ENCODE measurements at places on chromosomes 4 and X.
A peak's percentile ranks its signal among the peaks of the same experiment; 100 is the strongest.

DNA sequence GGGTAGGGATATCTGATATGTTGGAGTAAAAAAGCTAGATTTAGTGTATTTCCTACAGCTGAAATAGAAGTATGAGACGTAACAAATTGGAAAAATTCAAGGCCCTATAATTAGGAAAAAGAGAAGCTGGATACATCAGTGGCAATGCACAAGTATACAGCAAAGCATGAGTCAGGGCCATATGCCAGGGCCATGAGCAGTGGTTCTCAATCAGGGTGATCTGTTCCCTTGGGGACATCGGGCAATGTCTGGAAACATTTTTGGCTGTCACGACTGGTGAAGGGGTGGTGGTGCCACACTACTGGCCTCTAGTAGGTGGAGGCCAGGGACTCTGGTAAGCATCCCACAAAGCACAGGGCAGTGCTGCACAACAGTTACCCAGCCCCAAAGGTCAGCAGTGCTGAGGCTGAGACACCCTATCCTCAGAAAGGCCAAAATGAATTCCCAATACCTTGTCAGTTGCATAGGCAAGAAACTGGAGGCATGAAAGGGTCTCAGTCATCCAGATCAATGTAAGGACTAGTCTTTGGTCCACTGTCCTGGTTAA lies 36.8 kb upstream of the NAP1L5 start:
- DNase-seq, result no peak

DNA sequence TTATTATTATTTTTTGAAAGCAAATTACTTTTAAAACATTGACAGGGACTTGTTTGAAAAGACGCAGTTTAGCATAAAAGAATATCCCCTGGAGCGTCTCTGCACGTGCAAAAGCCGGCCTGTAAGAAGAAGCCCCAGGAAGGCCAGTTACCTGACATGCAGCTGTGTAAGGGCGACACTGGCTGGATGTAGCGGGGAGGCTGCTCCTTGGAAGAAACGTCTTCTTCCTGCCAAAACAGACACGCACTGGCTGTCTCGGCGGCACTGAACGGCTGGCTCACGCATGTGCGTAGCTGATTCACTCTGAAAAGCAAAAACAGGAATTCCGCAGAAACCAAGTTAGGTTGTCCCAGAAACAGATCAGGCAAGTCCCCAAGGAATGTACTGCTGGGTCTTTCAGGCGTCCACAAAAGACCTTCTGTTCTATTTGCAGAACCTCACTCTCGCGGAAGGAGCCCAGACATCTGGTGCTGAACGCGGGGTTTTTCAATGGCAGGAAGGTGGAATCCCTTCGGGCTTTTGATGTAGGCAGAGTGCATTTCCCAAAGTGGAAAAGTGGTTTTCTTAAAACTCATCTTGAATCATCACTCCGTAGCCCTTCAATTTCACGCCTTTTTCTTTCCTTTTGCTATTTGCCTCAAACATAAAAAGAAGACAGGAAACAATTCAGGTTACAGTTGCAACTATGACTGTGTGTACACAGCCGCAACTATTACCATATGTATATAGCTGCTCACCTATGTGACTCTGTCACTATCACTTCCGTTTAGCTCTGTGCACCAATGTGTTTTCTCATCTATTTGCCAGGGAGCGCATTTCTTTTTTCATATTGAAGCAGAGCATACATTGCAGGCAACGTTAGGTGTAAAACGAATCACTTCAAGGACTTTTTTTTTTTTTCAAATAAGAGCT lies 38.1 kb upstream of the ARSH start:
- DNase-seq, result no peak

- DNase-seq, result no peak
Measured at GRCh38 chrX:79156818-79157217, 12.3 kb downstream of the GPR174 start.

DNA sequence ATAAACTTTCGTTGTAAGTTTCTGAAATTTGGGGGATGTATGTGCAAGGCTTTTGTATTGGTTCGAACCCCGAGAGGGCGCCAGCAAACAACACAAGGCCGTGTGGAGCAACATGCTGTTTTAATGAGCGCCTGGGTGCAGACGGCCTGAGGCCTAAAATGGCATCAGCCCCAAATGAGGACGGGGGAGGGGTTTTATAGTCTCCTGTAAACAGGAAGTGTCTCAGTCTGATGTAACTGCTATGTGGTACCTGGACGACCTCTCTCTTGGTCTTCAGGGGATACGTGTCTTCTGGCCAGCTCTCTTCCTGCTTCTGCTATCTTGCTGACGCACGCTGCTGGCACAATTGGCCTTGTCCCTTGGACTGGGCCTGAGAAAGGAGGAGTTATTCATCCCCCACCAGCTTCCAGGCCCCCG lies 1348.0 kb downstream of the ADGRL3 start:
- DNase-seq, result no peak

GRCh38 chr4:8730159-8730558 lies 137.6 kb downstream of the CPZ start:
- DNase-seq, result no peak

DNA sequence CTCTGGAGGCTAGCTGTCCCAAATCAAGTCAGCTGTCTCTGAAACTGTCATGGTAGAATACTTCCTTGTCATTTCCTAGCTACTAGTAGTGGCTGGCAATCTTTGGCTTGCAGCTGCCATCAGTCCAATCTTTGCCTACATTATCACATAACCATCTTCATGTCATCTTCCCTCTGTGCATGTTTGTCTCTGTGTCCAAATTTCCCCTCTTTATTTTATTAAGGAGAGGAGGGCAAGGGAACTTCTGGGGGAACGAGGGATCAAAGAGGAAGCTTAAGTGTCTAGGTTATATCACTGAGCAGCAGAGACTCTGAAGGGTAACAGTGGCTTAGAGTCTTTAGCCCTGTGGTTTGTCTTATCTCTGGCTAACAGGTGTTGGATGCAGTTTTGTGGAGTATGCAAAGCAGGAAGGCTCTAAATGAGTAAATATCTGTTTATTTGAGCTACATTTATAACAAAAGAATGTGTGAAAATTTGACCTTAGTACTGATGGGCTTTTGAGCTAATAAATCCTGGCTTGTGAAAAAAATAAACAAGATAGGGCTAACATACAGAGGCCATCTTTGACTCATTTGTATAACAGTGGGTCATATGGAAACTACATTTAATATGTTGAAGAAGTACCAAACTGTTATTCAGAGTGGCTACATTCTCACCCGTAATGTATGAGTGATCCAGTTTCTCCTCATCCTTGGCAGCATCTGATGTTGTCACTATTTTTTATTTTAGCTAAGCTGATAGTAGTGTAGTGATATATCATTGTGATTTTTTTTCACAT lies 49.4 kb upstream of the ENOX2 start:
- DNase-seq, result no peak

DNA sequence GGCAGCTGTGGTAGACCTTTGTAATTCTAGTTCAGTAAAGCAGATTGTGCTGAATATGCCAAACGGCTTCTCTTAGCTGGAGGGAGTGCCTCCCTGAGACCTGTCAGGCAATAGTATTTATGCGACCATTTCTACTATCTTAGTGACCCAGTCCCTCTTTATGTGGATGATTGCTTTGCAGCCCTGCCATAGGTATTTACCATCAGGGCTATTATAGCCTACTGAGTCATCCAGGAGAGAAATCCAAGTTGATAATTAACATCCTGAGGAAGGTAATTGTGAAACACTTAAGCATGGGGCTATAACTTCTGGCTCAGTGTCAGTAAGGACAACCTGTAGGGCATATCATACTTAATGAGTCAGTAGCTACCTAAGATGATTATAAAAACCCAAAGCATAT lies 103.9 kb upstream of the MAOA start:
- no peak for DNase-seq

DNA sequence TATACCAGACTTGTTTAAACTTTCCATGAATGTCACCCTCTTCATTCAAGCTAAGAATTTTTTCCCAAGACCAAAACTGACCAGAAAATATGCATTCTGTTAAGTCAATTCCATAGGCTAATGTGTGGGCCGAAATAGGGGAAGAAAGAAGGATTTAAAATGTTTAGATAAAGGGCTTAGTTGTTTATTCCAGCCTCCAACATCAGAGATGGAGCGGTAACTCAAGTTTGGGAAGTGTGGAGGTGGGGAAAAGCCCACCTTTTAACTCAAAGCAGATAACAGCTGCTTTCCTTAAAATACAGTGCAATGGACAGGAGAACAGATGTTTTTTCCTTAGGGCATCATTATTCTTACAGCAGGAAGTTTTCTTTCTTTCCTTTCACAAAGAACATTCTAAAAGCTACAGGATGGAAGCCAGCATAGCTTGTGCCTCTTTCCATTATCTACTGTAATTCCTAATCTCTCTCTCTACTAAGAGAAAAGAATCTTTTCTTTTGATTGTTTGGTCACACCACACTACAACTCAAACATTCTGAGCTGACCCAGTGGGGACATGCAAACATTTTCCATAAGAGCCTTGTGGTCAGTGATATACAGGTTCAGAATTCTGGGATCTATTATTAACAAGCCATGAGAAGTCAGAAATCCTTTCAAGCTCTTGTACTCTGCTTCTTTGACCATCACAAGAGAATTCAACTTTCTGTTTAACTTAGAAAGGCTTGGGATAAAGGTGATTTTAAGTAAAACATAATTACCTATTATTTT lies 101.6 kb downstream of the PDE5A start:
- no peak for DNase-seq

GRCh38 chr4:17164666-17165065 lies 266.2 kb upstream of the LDB2 start:
- DNase-seq, result no peak

DNA sequence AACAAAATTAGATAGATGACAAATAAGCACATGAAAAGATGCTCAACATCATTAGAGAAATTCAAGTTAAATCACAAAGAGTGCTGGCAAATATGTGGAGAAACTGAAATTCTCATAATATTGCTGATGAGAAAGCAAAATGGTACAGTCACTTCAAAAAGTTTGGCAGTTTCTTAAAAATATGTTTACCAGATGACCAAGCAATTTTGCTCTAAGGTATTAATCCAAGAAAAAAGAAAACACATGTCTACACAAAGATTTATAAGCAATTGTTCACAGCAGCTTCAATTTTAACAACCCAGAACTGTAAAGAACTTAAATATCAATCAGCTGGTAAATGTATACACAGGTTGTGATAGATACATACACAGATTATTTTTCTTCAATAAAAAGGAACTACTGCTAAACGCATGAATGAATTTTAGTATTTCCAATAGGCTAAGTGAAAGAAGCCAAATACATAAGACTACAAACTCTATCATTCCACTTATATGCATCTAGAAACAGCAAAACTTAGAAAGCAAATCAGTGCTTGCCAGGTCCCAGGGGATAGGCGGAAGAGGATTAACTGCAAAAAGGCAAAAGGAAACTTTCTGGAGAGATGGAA lies 11.7 kb downstream of the OTUD4 start:
- no peak for DNase-seq

GRCh38 chrX:118983513-118983912 lies 9.1 kb downstream of the LONRF3 start:
- no peak for DNase-seq

DNA sequence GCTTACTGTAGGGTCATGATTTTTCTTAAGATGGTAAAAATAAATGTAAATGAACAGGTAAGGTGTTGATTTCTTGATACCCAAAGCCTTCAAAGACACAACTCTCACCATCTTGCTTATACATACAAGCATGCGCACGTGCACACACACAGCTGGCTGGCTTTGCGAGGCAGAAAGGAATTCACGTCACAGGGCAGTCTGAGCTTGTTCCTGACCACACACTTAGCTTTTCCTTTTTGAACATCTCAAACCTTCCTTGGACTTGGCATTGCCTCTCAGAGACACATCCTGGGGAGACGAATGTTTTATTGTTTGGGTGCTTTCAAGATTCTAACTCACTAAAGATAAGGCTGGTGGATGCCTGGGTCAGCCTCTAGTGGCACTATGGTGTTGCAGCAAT lies 175.0 kb downstream of the NHS start:
- DNase-seq, result no peak

GRCh38 chr4:138952411-138952810 lies 63.2 kb upstream of the NOCT start:
- peak; percentile 12 for DNase-seq

DNA sequence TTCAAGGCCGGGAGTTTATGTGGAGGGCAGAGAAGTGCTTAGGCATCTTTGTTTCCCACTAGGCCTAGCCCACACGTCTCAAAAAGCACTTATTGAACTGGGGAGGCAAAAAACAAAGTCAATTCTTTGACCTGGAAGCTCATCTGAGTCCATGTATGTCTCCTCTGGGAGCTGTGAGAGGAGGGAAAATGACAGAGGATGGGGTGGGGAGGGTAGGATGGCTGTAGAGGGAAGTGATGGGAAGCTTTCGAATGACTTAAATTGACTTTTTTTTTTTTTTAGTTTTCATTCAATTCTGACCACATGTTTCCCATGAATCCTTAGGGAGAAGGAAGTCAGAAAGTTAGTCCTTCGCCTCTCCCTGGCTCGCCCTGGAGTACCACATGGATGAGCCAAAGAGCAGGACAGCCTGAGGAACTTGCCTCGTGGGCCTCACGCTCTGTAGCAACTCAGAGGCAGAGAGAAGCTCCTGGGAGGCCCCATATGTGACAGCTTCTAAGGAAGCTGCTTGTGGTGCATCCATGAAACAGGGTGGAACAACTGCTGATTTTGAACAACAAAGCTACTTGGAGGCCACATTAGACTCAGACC lies 45.0 kb downstream of the NHSL2 start:
- no peak for DNase-seq

GRCh38 chrX:113510586-113510985 lies 670.0 kb upstream of the AMOT start:
- no peak for DNase-seq

DNA sequence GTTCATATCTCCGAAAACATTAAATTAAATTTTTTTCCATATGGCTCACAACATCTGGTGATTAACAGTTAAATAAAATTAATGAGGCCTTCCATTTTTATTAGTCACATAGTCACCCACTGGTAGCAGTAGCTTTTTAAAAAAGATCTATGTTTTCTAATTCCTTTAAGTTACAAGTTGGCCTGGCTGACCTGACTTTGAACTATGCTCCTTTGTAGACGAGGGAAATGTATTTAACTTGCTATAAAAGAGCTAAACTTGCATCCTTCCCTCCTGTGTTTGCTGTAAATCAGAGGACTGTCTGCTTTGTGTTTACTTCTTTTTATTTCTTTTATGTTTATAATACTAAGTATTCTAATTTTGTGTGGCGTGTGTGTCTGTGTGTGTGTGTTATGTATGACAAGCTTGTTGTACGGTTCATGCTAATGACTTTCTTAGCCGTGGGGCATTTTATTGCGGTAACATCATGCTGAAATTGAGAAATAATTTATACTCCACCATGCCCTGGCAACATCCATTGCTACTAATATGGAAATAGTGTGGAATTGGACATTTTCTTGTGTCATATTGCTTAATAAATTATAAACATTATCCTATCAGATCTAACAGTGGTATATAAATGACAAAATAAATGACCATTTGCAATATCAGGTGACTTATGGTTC lies 241.7 kb downstream of the SNCA start:
- DNase-seq, result no peak

Measured in retinal pigment epithelial cell (primary cell).